Activated CD4-positive, alpha-beta memory T cell treated with anti-CD3 and anti-CD28 coated beads for 36 hours (primary cell): ENCODE measurements at places on chromosomes 3 and 15.

DNA sequence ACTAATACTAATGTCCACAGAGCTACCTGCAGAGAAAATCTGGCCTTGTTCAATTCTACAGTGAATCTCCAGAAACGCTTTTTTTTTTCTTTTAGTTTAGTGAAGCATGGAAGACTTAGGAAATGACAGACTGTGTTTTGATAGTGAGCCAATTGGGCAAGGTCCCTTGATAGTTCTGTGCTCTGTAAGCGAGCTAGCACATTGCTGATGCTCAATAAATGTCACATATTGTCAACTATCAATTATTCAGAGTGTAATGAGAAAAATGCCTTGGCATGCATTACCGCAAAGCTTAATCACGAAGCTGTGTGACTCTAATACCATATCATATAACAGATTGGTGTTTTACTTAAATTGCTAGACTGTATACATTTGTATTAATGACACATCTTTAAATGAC lies 5.2 kb upstream of the C3orf85 start:
- DNase-seq, result no peak

- no peak for DNase-seq
Observed at GRCh38 chr15:39826975-39827374, 44.3 kb upstream of the FSIP1 start.

DNA sequence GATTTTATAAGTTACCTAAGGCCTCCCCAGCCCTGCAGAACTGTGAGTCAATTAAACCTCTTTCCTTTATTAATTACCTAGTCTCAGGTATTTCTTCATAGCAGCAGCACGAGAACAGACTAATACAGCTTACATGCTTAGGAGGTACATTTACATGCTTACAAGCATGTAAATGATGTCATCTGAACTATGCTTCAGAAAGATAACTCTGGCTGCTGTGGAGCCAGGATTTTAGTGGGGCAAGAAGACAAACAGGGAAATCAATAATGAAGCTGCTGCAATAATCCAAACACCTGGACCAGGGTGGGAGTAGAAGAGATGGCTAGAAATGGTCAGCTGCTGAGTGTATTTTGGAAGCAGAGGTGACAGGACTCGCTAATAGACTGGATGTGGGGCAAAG lies 9.6 kb downstream of the NDUFAF1 start:
- DNase-seq, result no peak

DNA sequence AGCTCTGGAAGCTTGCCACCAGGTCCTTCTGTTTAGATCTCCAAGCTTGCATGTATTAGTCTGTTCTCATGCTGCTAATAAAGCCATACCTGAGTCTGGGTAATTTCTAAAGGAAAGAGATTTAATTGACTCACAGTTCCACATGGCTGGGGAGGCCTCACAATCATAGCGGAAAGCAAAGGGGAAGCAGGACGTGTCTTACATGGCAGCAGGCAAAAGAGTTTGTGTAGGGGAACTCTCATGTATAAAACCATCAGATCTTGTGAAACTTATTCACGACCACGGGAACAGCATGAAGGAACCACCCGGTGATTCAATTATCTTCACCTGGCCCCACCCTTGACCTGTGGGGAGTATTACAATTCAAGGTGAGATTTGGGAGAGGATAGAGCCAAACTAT lies 147.0 kb upstream of the PROK2 start:
- DNase-seq, result no peak
